Regular cardiac myocyte (primary cell): ENCODE measurements at places on chromosomes 1 and 21. TPM values are rescaled to one million over a fixed set of nuclear protein-coding genes. Genes with fewer than 3 reads are reported as not detected.

CAMK2N1 gene
- total RNA-seq = 5.1 and 8.6 TPM in 2 replicates

GBP6 gene
- total RNA-seq = under 0.01 TPM in 2 replicates

CD52 gene
- not detected in 2 replicates for total RNA-seq

CFAP74 gene
- total RNA-seq = not detected in 2 replicates

LCE1D gene
- not detected in 2 replicates for total RNA-seq

BMP8B gene
- not detected in 2 replicates for total RNA-seq

LIPI gene
- not detected in 2 replicates for total RNA-seq

CLCA1 gene
- not detected in 2 replicates for total RNA-seq

NTRK1 gene
- total RNA-seq = 0.77 and 1.1 TPM in 2 replicates

SLC22A15 gene
- 1.3 and 10.1 TPM in 2 replicates for total RNA-seq

NTNG1 gene
- total RNA-seq = 0.85 and 1.3 TPM in 2 replicates

RUNX3 gene
- total RNA-seq = not detected in 2 replicates

PRCC gene
- total RNA-seq = 6.8 and 14.6 TPM in 2 replicates

SELENOF gene
- total RNA-seq = 230 and 297 TPM in 2 replicates

ANKRD34A gene
- 0.28 and 0.38 TPM in 2 replicates for total RNA-seq

OR6K3 gene
- not detected in 2 replicates for total RNA-seq

ALDH4A1 gene
- total RNA-seq = 12.1 and 12.5 TPM in 2 replicates

FAM72C gene
- total RNA-seq = 0.56 and 2.5 TPM in 2 replicates

PRKAA2 gene
- total RNA-seq = 5.2 and 6.8 TPM in 2 replicates

ID3 gene
- total RNA-seq = 289 and 387 TPM in 2 replicates

RAB42 gene
- 0.58 and 2.0 TPM in 2 replicates for total RNA-seq
